T-helper 2 cell treated with Interferon-gamma antibody and Interleukin-4, amounts not matched to agents 5 μg/mL and 100 μg/mL, for 36 hours (primary cell): ENCODE measurements at places on chromosomes 3 and 15.

GRCh38 chr15:59873644-59874272 is 130.4 kb upstream of the FOXB1 start:
- peaks cover 18% of the 10 kb centered on the region for H3K27me3 ChIP-seq
- no peak overlapping the region for H3K4me3 ChIP-seq
- H3K36me3 ChIP-seq, result no peaks in the 10 kb centered on the region
- H3K4me1 ChIP-seq, result no peaks in the 10 kb centered on the region
- no peak overlapping the region for H3K27ac ChIP-seq

- H3K27me3 ChIP-seq, result no peaks in the 10 kb centered on the region
- H3K4me1 ChIP-seq, result no peaks in the 10 kb centered on the region
- H3K4me3 ChIP-seq, result no peak overlapping the region
- H3K27ac ChIP-seq, result no peak overlapping the region
Observed at GRCh38 chr15:42784705-42785104, 47.8 kb upstream of the CDAN1 start.

GRCh38 chr15:52256930-52257733 is 38.5 kb downstream of the MYO5C start:
- peaks cover 2% of the 10 kb centered on the region for H3K36me3 ChIP-seq
- H3K27me3 ChIP-seq, result no peaks in the 10 kb centered on the region
- DNase-seq, result no peak
- no peak overlapping the region for H3K27ac ChIP-seq
- H3K4me1 ChIP-seq, result peaks cover 54% of the 10 kb centered on the region

DNA sequence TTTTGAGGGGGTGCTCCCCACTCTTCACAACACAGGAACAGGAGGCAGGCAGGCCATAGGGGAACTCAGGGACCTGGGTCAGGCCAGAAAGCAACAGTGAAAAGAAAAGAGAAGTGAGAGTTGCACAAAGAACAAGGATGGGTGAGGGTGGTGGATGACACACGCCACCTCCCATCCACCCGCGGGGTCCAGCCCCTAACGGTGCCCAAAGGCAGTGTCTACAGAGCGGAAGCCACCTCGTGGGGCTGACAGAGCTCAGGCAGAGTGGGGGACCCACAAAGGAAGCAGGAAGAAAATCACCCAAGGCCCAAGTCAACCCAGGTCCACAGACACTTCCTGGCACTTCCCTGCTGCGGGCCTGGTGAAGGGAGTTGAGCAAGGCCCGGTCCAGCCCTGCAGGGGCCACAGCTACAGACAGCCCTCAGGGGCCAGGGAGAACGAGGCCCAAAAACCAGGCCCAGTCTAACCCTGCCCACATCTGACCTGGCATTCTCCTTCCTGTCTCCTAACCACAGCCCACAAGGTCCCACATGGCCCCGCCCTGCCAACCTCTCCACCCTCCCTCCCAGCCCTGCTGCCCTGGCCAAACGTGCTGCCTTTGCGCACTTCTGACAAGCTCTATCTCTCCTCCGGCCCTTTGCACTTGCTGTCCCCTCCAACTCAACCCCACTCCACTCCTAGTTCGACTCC is 5.9 kb downstream of the NUP210 start:
- no peaks in the 10 kb centered on the region for H3K27me3 ChIP-seq
- DNase-seq, result peak; percentile 66
- H3K4me3 ChIP-seq, result peak overlapping the region; percentile 91
- peaks cover 51% of the 10 kb centered on the region for H3K4me1 ChIP-seq

DNA sequence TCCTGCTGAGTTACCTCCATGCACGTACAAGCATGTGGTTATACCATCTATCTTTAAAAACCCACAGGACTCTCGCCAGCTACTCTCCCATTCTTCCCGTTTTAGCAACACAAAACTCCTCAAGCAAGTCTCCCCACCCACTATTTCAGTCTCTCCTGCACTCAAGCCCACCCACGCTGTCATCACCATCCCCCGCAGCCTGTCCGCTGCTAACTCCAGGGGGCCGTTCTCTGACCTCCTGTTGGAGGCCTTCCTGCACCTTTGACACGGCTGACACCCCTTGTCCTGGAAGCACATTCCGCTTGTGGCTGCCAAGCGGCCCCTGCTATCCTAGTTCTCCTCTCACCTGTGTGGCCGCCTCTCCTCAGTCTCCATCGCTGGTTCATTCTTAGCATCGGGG is 7.5 kb upstream of the PCSK6 start:
- peaks cover 24% of the 10 kb centered on the region for H3K4me1 ChIP-seq
- H3K36me3 ChIP-seq, result no peaks in the 10 kb centered on the region
- DNase-seq, result no peak
- H3K4me3 ChIP-seq, result no peak overlapping the region

DNA sequence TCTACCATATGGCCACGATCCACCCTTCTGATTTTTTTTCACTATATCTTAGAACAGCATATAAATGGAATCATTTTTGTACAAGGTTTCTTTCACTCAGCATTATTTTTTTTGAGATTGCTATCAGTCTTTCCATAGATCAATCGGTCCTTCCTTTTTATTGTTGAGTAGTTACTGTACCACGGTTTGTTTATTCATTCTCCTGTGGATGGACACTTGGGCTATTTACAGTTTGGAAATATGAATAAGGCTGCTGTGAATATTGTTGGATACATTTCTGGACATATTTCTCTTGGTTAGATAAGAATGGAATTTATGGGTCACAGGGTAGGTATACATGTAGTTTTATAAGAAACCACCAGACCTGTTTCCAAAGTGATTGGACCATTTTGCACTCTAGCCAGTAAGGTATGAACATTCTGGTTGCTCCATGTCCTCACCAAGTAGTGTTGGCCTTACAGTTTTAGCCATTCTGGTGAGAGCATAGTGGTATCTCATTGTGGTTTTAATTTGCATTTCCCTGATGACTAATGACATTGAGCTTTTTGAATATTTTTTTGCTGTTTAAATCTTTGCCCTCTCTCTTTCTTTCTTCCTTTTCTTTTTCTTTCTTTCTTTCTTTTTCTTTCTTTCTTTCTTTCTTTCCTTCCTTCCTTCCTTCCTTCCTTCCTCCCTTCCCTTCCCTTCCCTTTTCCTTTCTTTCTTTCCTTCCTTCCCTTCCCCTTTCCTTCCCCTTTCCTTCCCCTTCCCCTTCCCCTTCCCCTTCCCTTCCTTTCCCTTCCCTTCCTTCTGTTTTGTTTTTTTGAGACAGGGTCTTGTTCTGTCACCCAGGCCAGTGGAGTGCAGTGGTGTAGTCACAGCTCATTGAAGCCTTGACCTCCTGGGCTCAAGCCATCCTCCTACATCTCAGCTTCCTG is 49.2 kb downstream of the LRRK1 start:
- no peak overlapping the region for H3K4me3 ChIP-seq
- no peaks in the 10 kb centered on the region for H3K36me3 ChIP-seq
- no peaks in the 10 kb centered on the region for H3K4me1 ChIP-seq
- DNase-seq, result no peak

DNA sequence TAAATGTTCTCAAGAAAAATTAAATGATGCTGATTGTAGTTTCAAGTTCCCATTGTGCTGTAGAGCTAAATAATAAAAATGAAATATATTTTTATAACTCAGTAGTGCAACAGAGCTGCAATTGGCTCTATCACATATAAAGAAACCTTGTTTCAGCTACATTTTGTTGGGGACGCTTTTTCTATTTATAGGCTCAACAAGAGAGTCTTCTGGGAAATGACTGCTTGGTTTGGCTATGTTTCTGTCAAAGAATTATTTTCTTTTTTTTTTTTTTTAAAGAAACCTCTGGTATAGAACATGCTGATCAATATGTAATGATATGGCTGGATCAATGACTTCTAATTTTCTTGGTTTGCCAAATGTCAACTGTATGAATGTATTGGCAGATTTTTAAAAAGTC is 76.5 kb downstream of the OTOL1 start:
- no peaks in the 10 kb centered on the region for H3K36me3 ChIP-seq
- H3K4me3 ChIP-seq, result no peak overlapping the region
- H3K4me1 ChIP-seq, result no peaks in the 10 kb centered on the region
- no peak overlapping the region for H3K27ac ChIP-seq
- H3K27me3 ChIP-seq, result peaks cover 2% of the 10 kb centered on the region

- no peaks in the 10 kb centered on the region for H3K27me3 ChIP-seq
- H3K36me3 ChIP-seq, result peaks cover 75% of the 10 kb centered on the region
- H3K4me1 ChIP-seq, result peaks cover 5% of the 10 kb centered on the region
- no peak overlapping the region for H3K4me3 ChIP-seq
Observed at GRCh38 chr15:93012786-93013185, 76.2 kb downstream of the RGMA start.

- H3K4me1 ChIP-seq, result no peaks in the 10 kb centered on the region
- no peaks in the 10 kb centered on the region for H3K36me3 ChIP-seq
- no peak overlapping the region for H3K4me3 ChIP-seq
- no peak for DNase-seq
- H3K27ac ChIP-seq, result no peak overlapping the region
Observed at GRCh38 chr15:93644595-93644994, 555.6 kb upstream of the RGMA start.
